ENCODE measurements at places on chromosomes 11 and 22. TPM values are rescaled to one million over a fixed set of nuclear protein-coding genes. Genes with fewer than 3 reads are reported as not detected.
A peak's percentile ranks its signal among the peaks of the same experiment; 100 is the strongest.

- DNase-seq = peak; percentile 96
Observed at GRCh38 chr22:35749808-35750207, 32.1 kb downstream of the APOL5 start.

- DNase-seq = no peak
Observed at GRCh38 chr11:63553759-63554158, 9.4 kb downstream of the PLAAT2 start.

DNA sequence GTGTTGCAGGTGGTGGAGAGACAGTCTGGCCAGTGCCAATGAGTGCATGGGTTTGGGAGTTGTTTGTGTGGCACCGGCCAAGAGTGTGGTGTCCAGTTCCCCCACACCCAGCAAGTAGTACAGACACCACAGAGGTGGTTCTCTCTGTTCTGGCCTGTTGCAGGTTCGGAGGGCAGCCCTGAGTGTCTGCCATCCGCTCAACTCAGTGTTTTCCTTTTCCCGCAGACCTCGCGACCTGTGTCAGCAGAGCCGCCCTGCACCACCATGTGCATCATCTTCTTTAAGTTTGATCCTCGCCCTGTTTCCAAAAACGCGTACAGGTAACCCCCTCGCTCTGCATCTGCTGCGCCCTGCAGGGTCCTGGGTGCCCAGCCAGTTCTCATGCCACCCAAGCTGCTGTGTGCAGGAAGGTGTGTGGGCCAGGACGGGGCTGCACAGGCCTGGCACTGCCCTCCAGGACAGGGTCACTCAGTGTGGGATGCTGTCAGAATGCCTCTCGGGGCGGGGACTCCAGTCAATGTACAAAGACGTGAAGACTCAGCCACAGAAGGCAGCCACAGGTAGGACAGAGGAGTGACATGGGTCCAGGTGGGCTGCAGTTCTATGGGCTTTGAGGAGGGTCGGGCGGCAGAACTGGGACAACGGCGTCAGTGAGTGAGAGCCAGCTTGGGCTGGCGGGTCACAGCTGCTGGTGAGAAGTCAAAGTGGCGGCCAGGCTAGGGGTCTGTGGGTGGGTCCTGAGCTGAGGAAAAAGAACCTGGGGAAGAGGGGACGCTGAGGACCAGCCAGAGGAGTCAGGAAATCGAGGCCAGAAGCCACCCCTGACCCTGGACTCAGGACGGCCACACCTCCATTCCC lies 15.9 kb downstream of the TANGO2 start:
- DNase-seq = no peak

- no peak for DNase-seq
Observed at GRCh38 chr11:69337211-69337721, 43.3 kb downstream of the MYEOV start.

The SCGB1A1 gene
- total RNA-seq = not detected

The NXPE2 gene
- not detected for total RNA-seq

All from Caki2 (cell line).